T1000 (cell line): ENCODE measurements at places on chromosomes 16 and 17.

- no peak for DNase-seq
Measured at GRCh38 chr17:62725791-62726249, 82.3 kb downstream of the MARCHF10 start.

DNA sequence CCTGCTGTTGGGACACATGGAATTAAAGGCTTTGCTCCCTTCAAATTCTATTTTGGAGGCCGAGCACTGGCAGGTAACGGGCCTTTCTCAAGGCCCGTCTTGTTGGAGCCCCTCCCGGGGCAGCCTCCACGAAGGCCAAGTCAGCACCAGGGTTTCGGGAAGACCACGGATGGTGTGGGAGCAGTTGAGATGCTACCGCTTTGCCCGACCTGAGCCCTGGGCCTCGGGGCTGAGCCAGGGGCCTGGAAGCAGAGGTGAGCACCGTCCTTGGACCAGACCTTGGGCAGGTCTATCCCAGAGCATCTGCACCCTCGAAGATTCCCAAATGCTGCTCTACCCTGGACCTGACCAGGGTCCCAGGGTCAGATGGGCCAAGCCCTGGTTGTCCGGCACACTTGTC lies 23.0 kb downstream of the C17orf100 start:
- no peak for DNase-seq

GRCh38 chr17:57585341-57586195 lies 159.5 kb downstream of the CCDC182 start:
- no peak for DNase-seq

DNA sequence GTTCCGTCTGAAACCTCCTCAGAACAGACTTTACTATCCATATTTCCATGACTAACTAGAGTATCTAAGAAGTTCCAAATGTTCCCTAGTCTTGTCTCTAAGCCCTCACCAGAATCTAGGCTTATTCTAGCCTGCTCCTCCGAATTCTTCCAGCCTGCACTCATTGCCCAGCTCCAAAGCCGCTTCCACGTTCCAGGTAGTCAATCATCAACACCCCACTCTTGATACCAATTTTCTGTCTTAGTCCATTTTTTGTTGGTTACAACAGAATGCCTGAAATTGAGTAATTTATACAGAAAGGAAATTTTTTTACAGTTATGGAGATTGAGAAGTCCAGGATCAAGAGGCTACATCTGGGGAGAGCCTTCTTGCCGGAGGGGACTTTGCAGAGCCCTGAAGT lies 21.1 kb downstream of the SLC38A8 start:
- DNase-seq = no peak

GRCh38 chr17:37608351-37609169 lies 658 bp downstream of the SYNRG start:
- DNase-seq = no peak

GRCh38 chr17:79622122-79622601 lies 11.3 kb upstream of the RBFOX3 start:
- DNase-seq = no peak

- DNase-seq = no peak
Measured at GRCh38 chr17:16378636-16379282, 2.1 kb upstream of the UBB start.

GRCh38 chr17:44375196-44376017 lies 11.8 kb upstream of the FAM171A2 start:
- no peak for DNase-seq
